ENCODE measurements at places on chromosomes 2 and 18.

DNA sequence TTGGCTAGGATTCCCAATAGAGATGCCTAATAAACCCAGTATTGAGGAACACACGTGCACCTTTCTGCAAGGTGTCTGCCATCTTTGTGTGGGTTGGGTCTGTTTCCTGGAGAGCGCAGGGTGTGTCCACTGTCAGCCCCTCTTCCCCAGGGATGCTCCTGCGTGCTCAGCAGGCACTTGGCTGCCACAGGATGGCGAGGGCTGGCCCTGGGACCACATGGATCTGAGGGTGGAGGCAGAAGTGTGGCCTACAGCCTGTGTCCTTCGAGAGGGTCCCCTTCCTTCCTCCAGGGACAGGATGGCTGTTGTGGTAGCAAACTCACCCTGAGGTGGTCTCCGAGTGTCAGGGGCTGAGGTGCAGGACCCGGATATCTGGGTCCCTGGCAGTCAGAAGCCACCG lies 78.0 kb upstream of the PXDN start:
- DNase-seq: no peak

DNA sequence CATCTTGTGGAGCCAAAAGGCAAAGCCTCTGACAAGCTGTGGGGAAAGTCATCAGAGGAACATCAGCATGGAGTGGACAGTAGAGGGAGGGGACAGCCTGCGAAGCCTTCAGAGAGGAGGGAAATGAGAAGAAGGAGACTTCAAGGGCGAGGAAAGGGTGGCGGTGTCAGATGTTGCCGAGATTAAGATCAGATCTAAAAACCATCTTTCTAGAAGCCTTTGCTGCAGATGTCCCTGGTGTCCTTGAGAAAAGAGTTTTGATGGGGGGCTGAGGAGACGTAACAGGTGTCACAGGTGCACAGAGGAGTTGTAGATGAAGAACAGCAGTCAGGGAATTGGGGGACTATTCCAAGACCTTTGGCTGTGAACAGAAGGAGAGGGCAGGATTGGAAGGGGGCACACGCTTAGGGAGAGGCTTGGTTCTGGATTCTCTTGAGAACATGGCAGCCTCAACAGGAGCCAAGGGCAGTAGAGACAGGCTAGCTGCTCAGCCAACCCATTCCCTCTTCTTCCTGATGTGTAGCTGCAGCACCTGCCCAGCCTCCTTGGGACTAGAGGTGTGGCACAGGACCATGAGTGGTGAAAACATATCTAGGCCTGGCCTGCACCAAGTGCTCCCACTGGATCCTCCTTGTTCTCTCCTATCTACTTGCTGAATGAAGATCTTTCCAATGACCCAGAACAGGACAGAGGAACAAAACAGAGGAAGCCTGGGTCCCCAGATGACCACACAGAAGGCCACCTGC lies 22.7 kb upstream of the NCL start:
- no peak for DNase-seq

DNA sequence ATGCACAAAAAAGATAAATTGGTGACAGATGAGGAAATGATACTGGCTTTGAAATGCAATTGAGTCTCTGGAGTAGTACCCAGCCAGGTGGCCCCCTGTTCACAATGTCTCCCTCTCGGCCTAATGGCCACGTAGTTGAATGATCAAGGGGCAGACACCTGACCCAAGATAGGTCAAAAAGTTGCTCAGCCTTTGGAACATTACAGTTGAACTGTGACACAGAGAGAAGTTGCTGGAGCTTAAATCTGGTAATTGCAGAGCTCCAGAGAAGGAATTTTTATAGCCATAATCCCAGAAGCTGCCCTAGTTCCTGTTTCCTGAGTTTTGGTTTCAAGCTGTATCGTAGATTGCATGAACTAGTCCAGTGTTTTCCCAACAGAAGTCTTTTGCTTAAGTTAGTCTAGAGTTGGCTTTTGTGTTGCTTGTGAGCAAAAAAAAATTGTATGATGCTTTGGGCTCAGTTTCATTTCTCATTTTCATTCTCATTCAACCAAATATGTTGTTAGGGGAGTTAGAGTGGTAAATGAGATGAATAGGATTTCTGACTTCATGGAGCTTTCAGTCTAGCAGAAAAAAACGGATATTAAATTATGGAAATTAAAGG lies 117.9 kb downstream of the CSRNP3 start:
- DNase-seq: no peak

DNA sequence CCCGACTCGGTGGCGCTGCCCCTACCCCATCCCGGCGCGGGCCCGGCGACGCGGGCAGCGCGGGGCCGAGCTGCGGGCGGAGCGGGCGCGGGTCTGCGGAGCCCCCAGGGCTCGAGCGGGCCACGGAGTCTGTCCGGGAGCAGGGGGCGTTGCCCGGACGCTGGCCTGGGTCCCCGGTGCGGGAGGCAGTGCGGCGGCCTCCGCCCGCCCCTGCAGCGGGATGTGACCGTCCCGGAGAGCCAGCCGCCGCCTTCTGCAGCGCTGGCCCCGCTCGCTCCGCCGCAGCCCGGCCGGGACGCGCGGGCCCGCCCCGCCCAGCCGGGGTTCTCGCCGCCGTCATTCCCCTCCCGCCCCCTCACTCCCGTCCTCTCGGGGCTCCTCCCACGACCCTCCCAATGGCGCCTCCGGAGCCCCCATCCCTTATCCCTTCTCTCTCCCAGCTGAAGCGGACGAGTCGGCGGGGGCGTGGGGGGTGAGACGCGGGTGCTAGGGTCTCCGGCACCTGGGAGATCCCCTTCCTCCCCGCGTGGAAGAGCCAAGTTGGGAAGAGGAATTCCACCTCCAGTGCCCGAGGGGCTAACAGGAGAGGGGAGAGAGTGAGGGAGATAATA lies at the start of gene FNDC4:
TSS of gene FNDC4 (minus strand) at position 257 of the 611 bp plus-strand sequence. CDS start 521 bp downstream, outside the sequence.
- no peak for DNase-seq

Measured in stimulated activated CD8-positive, alpha-beta memory T cell treated with anti-CD3 and anti-CD28 coated beads, Interleukin-4, amount 100 ng/mL, for 24 hours (primary cell).